GM13976 (cell line): ENCODE measurements at places on chromosomes 16 and 17.

- DNase-seq: no peak
Measured at GRCh38 chr17:19876529-19877161, 8.9 kb upstream of the ULK2 start.

DNA sequence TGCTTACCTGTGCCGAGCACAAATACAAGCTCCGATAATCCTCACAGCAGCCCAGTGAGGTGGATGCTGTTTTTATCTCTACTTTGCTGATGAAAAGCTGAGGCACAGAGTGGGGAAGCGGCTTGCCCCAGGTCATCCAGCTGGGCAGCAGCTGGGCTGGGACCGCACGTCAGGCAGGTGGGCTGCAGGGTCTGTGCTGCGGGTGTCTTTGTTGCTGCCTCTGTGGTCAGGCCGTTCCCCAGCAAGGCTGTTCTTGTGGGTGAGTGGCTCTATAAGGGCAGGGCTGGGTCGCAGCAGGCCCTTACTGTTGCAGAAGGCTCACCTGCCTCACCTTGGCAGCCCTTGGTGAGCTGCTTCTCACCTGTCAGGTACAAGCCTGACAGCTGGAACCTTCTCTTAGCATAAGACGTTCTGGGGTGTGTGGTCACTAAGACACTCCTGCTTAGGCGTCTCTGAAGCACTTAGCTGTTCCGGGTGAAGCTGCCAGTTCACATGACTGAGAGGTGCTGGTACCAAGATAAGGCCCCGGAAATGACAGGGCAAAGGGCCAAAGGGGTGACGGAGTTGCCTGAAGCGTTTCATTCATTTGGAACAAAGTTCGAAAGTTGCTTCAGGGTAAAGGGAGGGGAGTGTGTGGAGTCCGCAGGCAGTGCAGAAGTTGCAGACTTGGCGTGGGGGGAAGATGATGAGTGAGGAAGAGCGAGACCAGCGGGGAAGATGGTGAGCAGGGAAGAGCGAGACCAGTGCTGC lies 17.4 kb downstream of the IRF8 start:
- DNase-seq: no peak

DNA sequence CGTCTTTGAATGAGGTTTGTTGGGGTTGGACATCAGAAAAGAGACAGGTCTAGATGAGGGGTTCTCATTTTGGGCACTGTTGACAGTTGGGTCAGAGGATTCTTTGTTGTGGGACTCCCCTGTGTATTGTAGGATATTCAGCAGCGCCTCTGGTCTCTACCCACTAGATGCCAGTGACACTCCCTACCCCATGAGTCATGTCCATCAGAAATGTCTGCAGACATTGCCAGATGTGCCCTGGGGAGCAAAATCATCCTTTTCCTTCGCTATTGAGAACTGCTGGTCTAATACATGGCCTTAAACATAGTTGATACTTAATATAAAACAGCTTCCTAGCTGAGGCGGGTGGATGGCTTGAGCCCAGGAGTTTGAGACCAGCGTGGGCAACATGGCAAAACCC lies 3.1 kb downstream of the ABAT start:
- DNase-seq: no peak

- no peak for DNase-seq
Measured at GRCh38 chr17:74447628-74448159, 15.8 kb downstream of the GPRC5C start.

- no peak for DNase-seq
Measured at GRCh38 chr17:69375229-69375628, 39.3 kb upstream of the MAP2K6 start.

DNA sequence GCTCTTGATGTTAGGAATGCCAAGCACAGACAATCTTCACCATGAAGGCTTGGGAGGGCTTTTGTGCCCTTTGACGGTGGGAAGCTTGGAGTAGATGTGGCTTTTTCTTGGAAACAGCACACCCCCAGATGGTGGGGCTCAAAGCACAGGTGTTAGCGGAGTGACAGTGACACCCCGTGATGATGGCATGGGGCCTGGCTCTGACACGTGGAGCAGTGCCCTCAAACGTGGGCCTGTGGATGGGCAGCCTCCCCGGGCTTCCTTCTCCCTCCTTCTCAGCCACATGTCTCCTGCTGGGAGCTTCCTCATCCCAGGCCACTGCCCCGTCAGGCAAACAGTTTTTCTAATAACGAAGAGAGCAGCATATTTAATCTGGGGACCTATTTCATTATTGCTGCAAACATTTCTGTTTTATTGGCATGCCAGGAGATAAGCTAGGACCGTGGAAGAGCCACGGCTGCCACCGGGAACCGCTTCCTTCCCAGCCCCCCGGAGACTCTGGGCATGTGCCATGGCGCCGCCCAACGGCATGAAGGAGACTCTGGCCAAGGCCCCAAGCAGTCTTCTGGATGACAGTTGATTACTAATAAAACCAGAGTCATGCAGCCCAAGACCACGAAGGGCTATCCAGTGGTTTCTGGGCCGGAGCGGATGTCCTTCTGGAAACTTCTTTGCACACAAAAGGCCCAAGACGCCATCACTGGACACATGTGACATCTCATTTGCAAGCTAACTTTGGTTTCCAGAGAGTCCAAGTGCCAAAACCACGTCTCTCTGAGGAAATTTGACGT lies 280.3 kb upstream of the FOXF1 start:
- no peak for DNase-seq

- DNase-seq: peak; percentile 85
Measured at GRCh38 chr17:50272711-50273653, 1.3 kb upstream of the TMEM92 start.

DNA sequence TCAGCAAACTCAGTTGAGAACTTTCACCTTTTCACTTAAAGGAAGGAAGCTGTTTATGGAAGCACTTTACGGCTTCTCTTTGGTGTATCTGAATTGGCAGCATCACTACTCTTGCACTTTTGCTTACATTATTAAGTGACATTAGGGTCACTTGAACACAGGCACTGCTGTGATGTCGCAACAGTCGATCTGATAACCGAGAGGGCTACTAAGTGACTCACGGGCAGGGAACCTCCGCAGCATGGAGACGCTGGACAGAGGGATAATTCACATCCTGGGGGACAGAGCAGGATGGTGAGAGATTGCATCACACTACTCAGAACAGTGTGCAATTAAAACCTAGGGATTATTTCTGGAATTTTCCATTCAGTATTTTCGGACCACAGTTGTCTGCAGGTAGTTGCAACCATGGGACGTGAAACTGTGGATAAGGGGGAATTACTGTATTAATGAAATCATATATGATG lies 56.5 kb downstream of the DNAH2 start:
- DNase-seq: no peak
